Activated CD4-positive, alpha-beta T cell treated with anti-CD3 and anti-CD28 coated beads, Interleukin-2, Interleukin-6, amounts not matched to agents 100 ng/mL and 50 ng/mL, durations not matched to agents 16 hours and 8 hours (primary cell): ENCODE measurements at places on chromosomes 5 and 9.

DNA sequence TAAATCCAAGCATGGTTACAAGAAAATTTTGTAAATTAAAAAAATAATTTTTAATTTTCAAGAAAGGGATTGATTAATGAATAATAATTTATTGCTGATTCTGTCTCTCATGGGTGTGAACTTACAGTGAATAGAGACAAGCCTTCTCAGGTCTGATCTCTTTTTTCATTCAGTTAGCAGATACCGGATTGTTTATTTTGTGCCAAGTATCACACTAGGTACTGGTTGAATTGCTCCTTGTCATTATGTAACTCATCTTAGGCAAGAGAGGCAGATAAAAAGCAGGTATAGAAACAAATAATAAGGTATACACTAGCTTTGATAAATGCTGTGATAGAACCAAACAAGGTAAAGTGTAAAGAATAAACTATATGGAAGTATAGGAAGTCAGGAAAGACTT is 283.3 kb downstream of the PJA2 start:
- DNase-seq, result no peak

DNA sequence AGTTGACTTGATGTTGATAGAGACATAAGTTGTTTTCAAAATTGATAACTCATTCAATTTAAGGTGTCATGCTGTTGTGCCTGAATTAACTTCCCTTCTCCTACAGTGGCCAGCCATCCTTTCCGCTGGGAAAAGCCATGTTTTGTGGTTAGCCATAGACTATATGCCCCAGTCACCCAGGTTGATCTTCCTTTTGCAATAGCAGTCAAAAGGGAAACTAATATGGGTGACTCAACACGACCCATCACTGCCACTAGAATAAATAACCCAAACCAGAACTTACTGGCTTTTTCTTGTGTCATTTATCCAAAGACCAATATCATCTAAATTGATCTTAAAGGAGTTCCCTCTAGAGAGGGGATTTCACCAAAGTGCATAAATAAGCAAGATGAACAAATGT is 87.4 kb downstream of the PTCD2 start:
- no peak for DNase-seq

GRCh38 chr5:106610041-106610440 is 1060.7 kb downstream of the EFNA5 start:
- no peak for DNase-seq

DNA sequence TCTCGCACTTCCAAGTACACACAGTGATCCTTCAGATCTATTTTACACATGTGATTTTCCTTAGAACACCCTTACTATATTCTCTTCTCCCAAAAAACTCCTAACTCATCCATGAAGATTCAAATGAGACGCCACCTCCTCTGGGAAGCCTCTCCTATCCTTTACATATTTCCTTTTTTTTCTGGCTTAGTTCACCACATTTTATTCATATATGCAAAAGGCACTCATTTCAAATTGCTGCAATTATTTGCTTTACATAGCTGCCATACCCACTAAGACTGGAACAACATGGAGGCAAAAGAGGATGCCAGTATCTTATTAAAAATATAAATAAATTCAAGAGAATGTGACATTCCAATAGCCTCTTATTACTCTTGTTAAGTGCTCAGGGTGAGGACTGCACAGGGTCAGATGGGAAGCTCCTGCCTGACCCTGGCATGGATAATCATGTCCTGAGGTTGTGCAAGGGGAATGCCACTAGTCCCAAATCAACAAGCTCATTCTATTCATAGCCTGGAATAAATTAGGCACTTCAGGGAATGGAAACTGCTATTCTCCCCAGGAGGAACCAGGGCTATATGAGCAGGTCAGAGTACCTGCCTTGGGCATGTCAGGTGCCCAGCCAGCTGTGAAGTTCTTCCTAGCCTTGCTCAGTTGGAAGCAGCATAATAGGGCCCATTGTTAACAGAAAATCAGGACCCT is 262.9 kb downstream of the FBXL17 start:
- no peak for DNase-seq

GRCh38 chr9:112076814-112077213 is 98.3 kb downstream of the SUSD1 start:
- DNase-seq, result no peak

- DNase-seq, result no peak
These were observed 1.6 kb downstream of the ANKS6 start for GRCh38 chr9:98794802-98795201.

GRCh38 chr9:17864951-17865350 is 286.1 kb downstream of the SH3GL2 start:
- no peak for DNase-seq

DNA sequence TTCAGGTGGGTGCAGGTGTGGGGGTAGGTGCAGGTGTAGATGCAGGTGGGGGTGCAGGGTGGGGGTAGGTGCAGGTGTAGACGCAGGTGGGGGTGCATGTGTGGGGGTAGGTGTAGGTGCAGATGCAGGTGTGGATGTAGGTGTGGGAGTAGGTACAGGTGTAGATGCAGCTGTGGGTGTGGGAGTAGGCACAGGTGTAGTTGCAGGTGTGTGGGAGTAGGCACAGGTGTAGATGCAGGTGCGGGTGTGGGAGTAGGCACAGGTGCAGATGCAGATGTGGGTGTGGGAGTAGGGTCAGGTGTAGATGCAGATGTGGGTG is 94.6 kb downstream of the PHF2 start:
- DNase-seq, result no peak

DNA sequence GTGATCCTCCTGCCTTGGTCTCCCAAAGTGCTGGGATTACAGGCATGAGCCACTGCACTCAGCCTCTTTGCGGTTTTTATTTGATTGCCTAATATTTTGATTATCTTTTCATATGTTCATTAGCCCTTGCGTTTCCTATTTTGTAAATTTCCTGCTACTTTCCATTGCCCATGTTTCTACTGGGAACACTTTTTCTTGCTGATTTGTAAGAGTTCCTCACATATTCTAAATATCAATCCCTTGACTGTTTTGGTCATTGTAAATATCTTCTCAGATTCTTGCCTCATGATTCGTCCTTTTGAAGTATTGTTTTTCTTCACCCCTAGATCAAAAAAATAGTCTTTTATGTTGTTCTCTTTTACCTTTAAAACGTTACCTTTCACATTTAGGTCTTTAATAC is 37.9 kb upstream of the TTC1 start:
- no peak for DNase-seq
